ENCODE measurements at places on chromosomes 2 and 18.
A peak's percentile ranks its signal among the peaks of the same experiment; 100 is the strongest.

GRCh38 chr2:65164426-65164891, 34.6 kb upstream of the RAB1A start:
- DNase-seq = no peak

DNA sequence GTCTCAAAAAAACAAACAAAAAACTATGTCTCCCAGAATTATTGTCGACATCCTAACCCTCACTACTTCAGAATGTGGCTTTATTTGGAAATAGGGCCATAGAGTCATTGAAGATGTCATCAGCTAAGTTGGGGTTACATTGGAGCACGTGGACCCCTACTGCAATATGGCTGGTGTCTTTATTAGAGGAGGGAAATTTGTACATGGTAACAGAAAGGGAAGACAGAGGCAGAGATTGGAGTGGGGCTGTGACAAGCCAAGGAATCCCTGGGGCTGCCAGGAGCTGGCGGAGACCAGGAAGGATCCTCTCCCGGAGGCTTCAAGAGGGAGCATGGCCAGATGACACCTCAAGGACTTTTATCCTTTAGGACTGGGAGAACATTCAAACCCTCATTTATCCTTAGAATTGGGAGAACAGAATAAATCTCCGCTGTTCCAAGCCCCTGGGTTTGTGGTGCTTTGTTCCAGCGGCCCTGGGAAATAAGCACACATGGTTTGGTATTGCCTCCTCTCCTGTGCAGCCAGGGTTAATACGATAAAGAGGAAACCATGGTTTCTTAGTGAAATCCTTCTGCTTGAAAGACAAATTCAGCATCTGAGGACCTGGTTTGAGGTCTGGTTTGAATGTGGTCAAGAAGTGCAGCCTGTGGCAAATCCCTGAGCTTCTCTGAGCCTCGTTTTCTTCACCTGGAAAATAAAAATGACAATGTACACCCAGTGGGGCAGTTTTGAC, 184.7 kb downstream of the MYCN start:
- no peak for DNase-seq

DNA sequence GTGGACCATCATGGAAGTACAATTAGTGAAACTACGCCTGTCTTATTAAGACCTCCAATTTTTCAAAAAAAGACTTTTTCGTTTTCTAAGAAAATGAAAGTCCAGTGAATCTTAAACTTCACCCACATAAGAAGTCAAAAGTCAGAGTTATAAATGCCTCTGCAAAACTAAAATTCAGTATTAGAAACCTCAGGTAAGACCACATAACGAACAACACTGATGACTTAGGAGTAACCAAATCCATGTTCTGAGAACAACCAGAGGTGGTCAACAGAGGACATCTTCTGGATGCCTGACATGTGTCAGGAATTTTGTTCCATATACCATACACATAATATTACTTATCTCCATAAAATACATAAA, 62.4 kb downstream of the RPL31 start:
- no peak for DNase-seq

DNA sequence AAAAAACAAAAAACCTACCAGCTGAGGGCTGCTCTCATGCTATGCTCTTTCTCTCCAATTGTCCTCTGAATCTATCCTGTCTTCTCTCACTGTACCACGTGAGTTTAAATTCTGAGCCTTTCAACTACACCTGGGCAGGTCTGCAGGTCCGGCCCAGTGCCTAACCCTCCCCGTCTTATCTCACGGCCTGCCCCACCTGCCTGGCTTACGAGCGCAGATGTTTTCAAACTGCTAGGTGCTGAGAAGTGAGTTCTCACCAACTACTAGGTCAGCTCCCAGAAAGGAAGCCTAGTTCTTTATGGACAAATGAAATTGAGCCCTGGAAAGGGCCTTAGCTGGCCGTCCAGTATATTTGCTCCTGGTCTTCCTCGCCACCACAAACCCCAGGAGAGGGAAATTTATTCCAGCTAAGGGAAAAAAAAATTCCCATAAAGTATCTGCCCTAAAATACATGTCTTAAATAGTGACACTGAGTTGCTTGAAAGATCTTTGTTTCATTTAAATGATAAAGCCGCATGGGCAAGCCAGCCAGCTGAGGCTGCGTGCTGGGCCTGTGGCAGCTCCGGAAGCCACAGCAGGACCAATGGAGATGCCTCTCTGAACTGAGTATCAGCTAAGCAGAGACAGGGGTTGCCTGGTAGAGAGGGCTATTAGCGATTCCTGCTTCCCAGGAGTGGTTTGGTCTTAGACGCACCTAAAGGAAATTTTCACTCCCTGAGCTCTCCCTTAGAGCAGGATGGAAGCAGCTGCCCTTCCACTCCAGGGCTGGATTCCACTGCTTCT, 92.5 kb upstream of the NCK2 start:
- DNase-seq = no peak

GRCh38 chr2:107936433-107937359, 49.6 kb upstream of the SLC5A7 start:
- DNase-seq = peak; percentile 25

All from kidney capillary endothelial cell (primary cell).